ENCODE measurements at places on chromosomes 5 and 9. TPM values are rescaled to one million over a fixed set of nuclear protein-coding genes. Genes with fewer than 3 reads are reported as not detected.

SPINK13 gene
- total RNA-seq = not detected

ECSCR gene
- total RNA-seq = not detected

KCNIP1 gene
- total RNA-seq = not detected

NR2F1-AS1 gene
- 4.2 TPM for total RNA-seq

GDNF gene
- total RNA-seq = 1.5 TPM

CTXN3 gene
- not detected for total RNA-seq

SLC6A19 gene
- total RNA-seq = not detected

ZNF883 gene
- total RNA-seq = 3.1 TPM

IL7R gene
- 7.3 TPM for total RNA-seq

ENTPD2 gene
- total RNA-seq = not detected

RANBP6 gene
- 18.5 TPM for total RNA-seq
